ENCODE measurements at places on chromosomes 5 and 9.

DNA sequence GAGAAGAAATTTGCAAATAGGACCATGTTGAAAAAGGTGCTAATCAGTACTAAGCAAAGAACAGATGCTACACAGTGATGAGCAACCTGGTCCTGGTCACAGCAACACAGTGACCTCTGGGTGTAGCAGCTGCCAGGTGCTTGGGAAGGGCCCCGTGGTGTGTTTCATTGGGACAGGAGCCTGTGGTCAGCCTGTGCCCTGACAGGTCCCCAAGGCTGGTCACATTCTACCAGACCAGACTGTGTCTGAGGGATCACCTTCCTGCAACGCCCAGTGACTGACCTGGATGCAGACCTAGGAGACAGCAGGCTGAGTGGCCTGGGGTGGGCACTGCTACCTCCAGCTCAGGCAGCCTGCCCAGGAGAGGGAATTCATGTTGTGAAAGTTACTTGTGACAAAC, 54.8 kb upstream of the FAM120AOS start:
- DNase-seq, result no peak

DNA sequence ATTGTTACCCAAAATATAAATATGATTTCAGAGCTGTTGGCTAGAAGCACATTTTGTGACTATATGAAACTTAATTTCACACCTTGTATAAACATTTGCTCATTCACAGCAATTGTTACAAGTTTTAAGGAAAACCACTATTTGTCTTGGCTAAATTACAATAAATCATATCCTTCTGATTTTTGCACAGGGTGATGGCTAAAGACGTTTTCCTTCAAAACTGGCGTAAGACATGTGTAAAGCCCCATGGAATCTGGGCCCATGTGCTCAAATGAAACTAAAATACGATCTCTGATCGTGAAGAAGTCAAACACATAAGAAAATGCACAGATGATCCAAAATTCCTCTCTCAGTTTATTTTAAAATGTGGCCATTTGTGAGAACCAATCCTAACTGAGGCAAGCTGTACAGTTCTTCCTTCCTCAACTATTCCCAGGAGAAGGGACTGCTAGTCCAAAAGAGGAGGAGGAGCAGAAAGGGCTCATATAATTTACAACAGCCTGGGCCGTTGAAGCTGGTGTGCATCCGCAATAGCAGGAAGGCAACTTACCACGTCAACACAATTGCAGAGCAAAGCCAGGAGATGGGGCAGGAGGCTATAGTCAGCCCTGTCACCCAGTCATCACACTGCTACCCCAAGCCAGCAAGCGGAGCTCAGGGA, 98.4 kb downstream of the MED27 start:
- no peak for DNase-seq

DNA sequence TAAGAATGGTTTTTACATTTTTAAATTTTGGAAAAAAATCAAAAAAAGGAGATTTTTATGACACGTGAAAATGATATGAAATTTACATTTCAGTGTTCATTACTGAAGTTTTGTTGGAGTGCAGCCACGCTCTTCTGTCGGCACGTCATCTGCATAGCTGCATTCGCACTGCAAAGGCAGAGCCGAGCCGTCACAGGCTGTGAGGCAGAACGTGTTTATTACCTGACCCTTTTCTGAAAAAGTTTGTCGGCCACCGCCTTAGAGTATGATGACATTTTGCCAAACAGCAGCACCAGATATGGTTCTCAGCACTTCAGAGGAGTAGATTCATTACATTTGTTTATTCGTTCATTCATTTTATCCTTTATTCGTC, 24.1 kb downstream of the HRH2 start:
- no peak for DNase-seq

- no peak for DNase-seq
Observed at GRCh38 chr9:14221119-14221518, 92.8 kb downstream of the NFIB start.

DNA sequence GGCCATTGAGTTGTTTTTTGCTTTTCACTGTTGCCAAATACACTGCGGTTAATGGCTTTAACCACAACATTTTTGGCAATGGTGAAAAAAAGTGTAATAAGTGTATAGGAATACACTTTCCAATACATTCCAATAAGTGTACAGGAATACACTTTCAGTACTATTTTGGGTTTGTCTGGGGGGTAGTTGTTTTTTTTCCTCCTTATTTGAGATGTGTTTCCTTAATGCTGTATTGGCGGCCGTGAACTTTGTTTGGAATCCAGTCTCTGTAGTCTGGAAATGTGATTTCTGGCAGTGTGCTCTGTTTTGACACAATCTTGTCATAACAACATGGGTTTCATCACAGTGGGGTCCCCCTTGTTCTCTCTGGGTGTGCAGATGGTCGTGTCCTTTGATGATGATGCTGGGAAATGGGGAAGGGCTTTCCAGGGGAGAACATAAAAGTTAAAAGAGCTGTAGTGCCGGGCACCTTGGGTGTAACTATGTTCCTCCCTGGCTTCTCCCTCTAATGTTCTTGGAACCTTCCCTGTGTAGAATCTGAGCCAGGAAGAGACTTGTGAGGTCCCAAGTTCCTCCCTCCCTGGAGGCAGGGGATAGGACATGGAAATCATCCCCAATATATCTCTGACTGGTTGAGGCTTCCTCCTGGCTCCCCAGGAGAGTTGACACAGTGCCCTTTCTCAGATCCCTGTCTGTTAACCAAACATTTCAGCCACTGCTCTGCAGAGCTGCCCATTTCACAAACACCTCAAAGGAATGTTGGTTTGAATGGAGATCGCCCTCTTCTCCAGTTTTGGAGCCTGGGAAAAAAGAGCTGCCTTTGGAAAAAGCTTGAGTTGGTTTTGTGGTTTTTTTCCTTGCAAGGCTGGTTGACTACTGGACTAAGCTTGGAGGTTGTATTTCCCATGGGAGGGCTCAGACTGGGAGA, 44.8 kb downstream of the RCL1 start:
- DNase-seq, result no peak

- DNase-seq, result no peak
Observed at GRCh38 chr5:72293495-72294055, 26.5 kb downstream of the MRPS27 start.

- DNase-seq, result no peak
Observed at GRCh38 chr9:111050819-111051218, 12.5 kb upstream of the LPAR1 start.

GRCh38 chr9:113533335-113534225, 70.1 kb downstream of the RGS3 start:
- no peak for DNase-seq

GRCh38 chr5:127856292-127856691, 153.1 kb downstream of the CCDC192 start:
- no peak for DNase-seq

DNA sequence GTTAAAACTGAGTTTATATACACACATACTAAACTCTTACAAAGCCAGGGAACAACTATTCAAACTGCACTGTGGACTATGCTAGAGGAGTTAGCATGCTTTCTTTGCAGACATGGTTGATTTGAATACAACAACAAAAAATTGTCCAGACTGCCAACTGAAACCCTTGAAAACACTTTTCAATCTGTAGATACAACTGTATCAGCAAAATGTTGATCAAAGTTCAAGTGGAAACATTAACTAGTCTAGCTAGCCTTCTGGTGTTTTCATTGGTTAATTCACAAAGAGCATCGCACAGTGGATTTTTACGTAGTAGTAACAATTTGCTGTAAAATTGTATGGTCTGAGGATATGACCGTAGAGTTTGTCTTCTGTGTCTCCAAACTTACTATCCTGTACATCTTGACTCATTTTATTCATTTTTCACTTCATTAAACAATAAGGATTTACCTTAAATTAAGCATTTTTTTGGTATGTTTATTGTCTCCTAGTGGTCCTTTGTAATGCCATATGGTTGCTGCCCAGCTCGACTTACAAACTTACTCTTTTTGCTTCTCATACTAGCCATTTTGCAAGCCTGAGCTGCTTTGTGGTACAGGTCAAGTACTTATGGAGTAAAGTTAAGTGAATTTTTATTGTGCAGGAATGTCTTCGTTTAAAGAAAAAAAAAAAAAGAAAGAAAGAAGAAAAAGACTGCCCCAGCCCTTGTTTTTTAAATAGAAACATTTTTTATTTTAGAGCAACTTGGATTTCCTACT, 123.4 kb downstream of the ZCCHC7 start:
- DNase-seq, result no peak

DNA sequence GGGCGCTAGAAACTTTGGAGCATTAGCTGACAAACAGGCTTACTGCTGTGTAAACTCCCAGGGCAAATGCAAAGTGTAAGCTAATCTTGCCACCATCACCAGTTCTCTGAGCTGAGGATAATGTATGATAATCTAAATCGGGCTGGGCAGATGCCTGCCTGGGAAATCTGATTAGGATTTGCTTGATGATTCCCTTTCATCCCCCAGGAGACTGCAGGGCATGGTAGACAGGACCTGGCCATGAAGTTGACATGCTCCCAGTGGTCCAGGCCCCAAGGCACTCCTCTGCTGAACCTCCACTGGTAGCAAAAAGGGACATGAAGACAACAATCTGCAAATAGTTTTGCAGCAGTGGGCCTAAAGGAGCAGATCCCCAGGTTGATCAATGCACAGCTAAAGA, 317.5 kb downstream of the SPOCK1 start:
- DNase-seq, result no peak

- DNase-seq, result no peak
Observed at GRCh38 chr5:59036274-59036961, 453.5 kb downstream of the RAB3C start.

- DNase-seq, result no peak
Observed at GRCh38 chr5:132319975-132320374, 25.8 kb downstream of the SLC22A4 start.

DNA sequence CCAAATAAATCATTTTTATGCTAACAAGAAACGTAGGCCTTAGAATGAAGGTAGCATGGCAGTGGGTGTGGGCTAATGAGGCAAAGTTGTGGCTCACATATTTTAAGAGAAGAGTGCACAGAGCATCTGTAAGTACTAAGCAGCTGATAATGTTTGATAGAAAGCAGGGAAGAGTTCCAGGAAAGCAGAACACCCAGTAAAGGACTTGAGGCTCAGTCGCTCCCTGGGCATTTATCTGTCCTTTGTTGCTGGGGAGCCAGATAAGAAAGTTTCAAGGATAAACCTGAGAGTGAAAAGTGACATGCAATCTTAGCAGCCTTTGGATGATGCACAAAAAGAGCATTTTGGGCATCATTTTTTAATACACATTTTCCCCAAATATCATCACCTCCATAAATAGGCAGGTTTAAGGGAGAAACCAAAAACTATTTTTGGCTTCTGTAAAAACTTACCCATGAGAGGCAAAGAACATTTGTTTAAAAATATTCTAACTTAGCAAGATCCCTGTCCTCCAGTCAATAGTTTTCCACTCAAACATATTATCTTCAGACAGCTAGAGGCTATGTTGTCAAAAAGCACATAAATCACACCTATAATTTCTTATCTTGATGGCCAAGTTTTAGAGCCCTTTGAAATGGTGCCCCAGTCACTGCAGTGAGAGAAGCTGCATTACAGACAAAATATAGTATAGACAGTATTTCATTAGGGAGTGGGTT, 3.4 kb downstream of the FREM1 start:
- no peak for DNase-seq

DNA sequence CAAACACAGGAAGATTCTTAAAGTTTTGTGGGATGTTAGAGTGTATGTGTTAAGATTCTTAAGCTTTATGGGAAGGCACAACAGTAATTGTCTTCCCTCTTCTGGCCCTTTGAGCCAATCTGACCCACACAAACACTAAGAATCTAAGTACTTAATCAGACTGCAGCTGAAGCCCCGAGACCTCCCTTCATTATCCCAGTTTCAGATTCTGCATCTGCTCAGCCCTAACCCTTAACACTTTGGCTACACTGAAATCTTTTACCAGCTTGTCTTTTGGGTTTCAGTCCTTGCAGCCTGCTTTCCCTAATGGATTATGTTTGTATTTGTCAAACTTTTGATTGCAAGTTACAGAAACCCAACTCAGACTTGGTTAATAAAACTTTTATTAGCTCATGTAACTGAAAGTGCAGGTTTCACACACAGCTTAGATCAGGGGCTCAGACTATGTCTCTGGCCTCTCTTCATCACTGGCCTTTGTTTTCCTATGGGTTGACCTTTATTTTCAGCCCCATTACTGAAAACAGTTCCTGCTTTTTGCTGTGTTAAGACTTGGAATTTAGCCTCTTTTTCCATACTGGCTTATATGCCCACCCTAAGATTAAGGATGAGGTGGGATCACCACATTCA, 71.5 kb downstream of the COX7C start:
- DNase-seq, result no peak

DNA sequence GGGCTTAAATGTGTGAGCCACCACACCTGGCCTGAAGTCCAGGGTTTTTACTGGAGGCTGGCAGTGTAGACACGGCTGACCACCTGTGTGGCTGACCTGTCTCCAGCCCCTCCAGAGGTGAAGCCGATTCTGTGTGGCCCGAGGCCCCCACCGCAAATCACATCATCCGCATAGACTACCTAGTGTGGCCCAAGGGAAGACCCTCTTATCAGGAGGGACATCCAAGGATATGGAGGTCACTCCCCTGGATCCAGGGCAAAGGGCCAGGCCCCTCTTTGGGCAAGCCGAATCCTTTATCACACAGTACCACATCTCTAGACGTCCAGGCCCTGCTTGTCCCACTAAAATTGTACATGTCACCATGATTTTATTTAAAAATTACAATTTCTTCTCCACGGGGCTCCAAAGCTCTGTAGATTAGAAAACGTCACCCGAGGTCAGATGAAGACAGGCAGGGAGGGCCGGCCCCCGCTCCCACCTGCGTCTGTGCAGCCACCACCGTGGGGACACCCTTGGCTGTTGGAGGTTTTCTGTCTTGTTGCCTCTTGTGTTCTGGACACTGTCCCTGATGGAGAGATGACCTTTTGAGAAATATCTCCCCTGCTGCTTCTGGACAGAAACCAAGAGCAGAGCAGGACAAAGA, 20.1 kb downstream of the LAMC3 start:
- DNase-seq, result no peak

DNA sequence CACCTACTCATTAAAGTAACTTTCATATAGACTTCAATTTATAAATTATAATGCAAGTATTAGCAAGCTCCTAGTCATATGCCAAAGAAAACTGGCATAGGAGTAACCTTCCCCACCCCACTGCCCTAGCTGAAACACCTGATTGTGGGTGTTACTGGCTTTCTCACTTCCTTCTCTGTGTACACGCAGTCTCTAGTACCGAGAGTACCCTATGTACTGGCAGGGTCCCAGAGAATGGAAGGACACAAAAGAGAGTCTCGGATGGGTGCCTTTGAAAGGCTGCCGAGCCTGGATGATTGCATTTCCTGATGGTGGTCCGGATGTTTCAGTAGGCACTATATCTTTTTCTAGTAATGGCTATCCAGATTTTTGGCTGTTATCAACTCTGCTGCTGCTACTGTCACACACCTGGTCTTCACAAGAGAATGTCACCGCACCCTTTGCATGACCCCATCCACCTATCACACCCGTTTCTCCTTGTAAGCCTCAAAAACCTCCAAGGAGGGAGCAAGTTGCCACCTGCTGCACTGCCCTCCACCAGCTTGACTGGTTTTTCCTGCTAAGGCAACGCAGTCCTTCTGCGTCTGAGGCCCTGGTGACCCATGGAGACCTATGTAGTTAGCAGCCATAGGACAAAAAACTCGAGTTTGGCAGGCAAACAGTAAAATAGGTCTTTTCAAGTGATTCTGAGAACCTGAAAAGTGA, 53.8 kb upstream of the CLINT1 start:
- DNase-seq, result peak; percentile 34
